ENCODE measurements at places on chromosomes 5 and 9. TPM values are rescaled to one million over a fixed set of nuclear protein-coding genes. Genes with fewer than 3 reads are reported as not detected.

Gene MSANTD3
- 50.4 TPM for total RNA-seq

DNA sequence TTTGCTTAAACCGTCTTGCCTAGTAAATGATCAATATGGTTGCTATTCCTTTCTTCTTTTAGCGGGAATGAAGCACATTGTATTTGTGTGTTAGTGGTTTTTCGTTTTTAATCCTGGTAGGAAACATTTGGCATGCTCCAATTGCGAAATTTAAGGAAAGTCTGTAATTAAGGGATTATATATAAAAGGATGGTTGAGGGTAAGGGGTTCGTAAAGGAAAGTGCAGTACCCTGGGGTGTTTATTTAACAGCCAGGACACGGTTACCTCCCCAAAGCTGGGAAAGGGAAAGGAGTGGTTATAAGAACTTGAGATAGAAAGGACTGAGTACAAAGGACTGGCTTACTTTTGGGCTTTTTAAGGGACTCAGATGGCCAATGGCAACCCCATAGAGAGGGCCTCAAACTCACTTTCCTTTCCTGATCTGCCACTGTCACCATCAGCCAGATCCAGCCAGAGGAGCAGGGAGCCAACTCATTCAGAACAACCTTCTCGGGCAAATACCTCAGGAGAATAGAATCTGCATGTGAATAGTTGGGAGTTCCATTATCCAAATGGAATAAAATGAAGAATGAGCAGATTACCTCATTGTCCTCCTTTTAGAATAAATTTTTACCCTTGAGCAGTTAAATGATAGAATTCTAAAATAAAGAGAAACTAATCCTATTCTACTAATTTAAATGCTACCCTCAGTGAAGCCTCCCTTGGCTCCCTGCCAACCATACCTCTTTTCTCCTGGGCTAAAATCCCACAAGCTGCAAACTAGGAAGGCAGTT is 117.7 kb downstream of the SNCAIP start:
- peaks cover 8% of the 10 kb centered on the region for H3K4me1 ChIP-seq
- no peak for DNase-seq
- H3K36me3 ChIP-seq, result no peaks in the 10 kb centered on the region
- H3K27ac ChIP-seq, result no peak overlapping the region
- H3K4me3 ChIP-seq, result no peak overlapping the region

GRCh38 chr9:95545831-95546567 is 29.2 kb upstream of the PTCH1 start:
- H3K4me1 ChIP-seq, result no peaks in the 10 kb centered on the region
- no peaks in the 10 kb centered on the region for H3K27me3 ChIP-seq
- no peak for DNase-seq
- H3K4me3 ChIP-seq, result no peak overlapping the region
- H3K27ac ChIP-seq, result no peak overlapping the region

GRCh38 chr9:107137495-107138202 is 145.4 kb upstream of the RAD23B start:
- H3K4me1 ChIP-seq, result peaks cover 6% of the 10 kb centered on the region
- no peak overlapping the region for H3K27ac ChIP-seq
- no peaks in the 10 kb centered on the region for H3K36me3 ChIP-seq
- DNase-seq, result no peak

- H3K27me3 ChIP-seq, result peaks cover 17% of the 10 kb centered on the region
- no peak overlapping the region for H3K27ac ChIP-seq
- DNase-seq, result no peak
Measured at GRCh38 chr9:137146527-137146918, 7.6 kb downstream of the GRIN1 start.

- no peak overlapping the region for H3K4me3 ChIP-seq
- no peaks in the 10 kb centered on the region for H3K36me3 ChIP-seq
- no peaks in the 10 kb centered on the region for H3K27me3 ChIP-seq
Measured at GRCh38 chr9:89888233-89888632, 283.4 kb downstream of the GADD45G start.

- H3K36me3 ChIP-seq, result peaks cover 21% of the 10 kb centered on the region
- peaks cover 33% of the 10 kb centered on the region for H3K4me1 ChIP-seq
- H3K4me3 ChIP-seq, result no peak overlapping the region
- no peaks in the 10 kb centered on the region for H3K27me3 ChIP-seq
- DNase-seq, result no peak
Measured at GRCh38 chr5:138831703-138832102, 43.4 kb downstream of the LRRTM2 start.

- H3K4me1 ChIP-seq, result peaks cover 72% of the 10 kb centered on the region
- no peak for DNase-seq
- no peaks in the 10 kb centered on the region for H3K36me3 ChIP-seq
Measured at GRCh38 chr5:140112685-140113179, 1.2 kb upstream of the PURA start.

DNA sequence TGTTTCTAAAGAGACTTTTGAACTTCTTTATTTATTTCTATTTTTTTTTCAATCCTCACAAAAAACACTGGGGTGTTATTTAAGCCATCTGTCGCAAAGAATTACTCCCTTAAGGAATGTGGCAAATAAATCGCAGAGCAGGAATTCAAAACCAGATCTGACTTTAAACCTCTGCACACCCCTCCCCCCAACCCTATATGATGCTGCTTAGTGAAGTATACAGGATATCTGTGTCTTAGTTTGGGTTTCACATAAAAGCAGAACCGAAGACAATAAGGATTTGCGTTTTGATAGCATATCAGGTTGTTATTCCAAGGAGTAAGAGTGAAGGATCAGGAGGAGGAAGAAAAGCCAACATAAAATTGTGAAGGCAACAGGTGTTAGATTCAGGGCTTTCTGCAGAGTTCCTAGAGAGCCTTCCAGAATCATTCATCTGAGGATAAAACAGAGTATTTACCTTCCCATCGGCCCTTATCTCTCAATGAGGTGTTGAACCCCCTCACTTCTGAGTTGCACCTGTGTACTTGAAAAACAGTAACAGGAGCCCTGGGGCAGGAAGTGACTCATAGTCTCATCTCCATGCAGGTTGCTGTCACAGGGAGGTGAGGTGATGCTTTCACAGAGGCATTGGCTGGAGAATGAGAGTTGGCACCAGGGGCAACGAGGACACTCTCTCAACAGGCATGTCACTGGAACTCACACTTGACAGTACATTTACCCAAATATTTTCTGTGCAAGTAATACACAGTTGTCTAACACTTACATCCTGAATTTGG is 33.5 kb upstream of the DMRT3 start:
- no peak overlapping the region for H3K27ac ChIP-seq
- H3K4me3 ChIP-seq, result no peak overlapping the region
- H3K36me3 ChIP-seq, result no peaks in the 10 kb centered on the region
- DNase-seq, result no peak
- no peaks in the 10 kb centered on the region for H3K4me1 ChIP-seq

Gene PRDM9
- total RNA-seq, result not detected

DNA sequence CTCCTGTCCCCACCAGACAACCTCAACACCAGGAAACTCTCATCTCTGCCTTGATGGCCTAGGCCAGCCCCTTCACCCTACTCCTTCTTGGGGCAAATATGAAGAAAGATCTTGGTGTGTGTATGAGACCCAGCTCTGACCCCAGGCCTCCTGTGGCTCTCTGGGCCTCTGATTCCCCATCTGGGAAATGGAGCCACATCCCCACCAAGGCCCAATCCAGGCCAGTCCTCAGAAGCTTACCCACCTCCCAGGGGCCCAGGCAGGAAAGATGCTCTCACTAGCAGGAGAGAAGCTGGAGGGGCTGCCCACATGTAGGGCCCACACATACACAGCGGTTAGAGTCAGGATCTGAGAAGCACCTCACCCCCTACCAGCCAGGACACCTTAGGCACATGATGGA is 38.9 kb downstream of the BICD2 start:
- no peaks in the 10 kb centered on the region for H3K27me3 ChIP-seq
- H3K36me3 ChIP-seq, result peaks cover 79% of the 10 kb centered on the region
- peaks cover 22% of the 10 kb centered on the region for H3K4me1 ChIP-seq
- DNase-seq, result no peak
- H3K27ac ChIP-seq, result no peak overlapping the region
- H3K4me3 ChIP-seq, result no peak overlapping the region

Gene PTPRD
- 6.6 TPM for total RNA-seq

- no peaks in the 10 kb centered on the region for H3K27me3 ChIP-seq
- no peak for DNase-seq
- H3K4me3 ChIP-seq, result no peak overlapping the region
- no peak overlapping the region for H3K27ac ChIP-seq
Measured at GRCh38 chr9:13142776-13143175, 136.7 kb downstream of the MPDZ start.
